ENCODE measurements at places on chromosomes 1 and 21.

GRCh38 chr1:179586107-179586823, 5.4 kb upstream of the TDRD5 start:
- peak; percentile 17 for DNase-seq

- DNase-seq = no peak
These were observed 77.8 kb downstream of the BACH1 start for GRCh38 chr21:29376556-29376955.

GRCh38 chr21:28604946-28605537, 387.6 kb downstream of the LTN1 start:
- DNase-seq = no peak

- no peak for DNase-seq
These were observed 89.8 kb downstream of the MRPL37 start for GRCh38 chr1:54289712-54290233.

DNA sequence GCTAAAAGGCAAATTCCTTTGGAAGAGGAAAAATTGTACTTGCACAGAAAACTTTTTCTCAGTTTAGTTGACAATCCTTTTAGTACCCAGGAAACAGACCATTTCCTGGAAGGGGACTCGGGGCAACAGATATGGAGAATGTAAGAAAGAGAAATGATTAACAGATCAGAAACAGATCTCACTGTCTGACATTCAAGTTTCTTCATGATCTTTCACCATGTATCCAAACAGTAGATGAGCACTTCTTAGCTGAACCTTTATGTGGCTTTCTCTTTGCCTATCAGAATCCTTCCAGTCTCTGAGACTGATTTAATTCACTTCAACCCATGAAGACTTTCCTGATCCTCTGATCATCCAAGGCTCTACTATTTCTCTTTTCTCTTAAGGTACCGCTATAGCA, 2.7 kb downstream of the TTLL7 start:
- no peak for DNase-seq

DNA sequence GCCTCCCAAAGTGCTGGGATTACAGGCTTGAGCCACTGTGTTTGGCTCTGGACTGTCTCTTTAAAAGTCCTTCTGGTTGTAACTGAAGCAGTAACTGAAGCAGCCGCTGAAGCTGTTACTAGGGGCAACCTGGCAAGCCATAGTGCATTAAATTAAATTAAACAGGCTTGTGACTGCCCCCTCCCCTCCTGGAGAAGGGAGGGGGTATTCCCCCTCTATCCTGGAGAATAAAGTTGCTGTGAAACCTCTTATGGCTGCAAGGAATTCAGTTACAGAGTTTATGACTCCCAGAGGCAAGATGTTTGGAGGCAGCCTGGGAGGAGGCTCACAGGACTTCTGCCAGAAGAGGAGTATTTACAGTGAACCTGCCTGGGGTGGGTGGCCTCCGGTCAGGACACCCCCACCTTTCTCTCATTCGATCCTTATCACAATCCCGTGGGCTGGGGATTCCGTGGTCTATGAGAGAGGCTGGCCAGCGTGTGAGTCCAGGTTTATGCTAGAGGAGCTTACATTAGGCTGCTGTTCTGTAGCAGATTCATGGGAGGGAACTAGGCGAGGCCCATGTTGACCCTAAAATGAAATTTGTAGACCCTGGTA, 8.3 kb downstream of the TTC22 start:
- no peak for DNase-seq

- no peak for DNase-seq
These were observed 102.0 kb upstream of the RUNX3 start for GRCh38 chr1:25031966-25032667.

- peak; percentile 49 for DNase-seq
These were observed at the start of gene TSPAN2 for GRCh38 chr1:115089420-115090185. TSPAN2 (minus strand) TSS chr1:115089503; CDS start chr1:115089432, 71 bp downstream.

DNA sequence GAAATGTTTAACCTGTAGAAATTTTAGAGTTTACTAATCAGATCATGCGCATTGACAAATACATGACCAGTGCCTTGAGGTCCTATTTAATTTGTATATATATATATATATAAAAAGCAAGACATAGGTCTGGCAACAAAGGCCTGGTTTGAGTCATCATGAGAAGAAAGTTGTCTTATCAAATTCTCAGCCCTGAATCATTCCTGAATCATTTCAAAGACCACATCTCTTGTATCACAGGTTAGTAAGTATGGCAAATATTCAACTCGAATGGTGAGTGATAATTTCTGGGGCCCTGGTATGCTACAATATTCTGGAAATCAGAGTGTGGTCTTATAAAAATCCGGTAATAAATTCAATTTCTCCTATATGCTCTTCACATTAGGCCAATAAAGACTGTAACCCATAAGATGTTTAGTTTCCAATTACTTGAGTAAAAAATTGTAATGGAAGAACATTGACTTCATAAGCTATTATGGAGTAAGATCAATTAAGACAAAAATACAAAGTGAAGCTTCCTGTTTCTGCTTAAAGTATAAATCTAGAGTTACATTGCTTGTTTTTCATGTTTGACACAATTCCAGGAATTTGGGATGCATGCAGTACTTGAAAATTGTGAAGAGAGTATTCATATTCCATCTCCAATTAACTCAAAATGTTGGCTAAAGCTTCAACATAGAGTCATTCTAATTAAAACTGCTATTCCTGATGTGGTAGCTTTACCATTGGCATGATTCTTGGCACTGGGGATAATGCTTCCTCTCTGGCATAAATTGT, 309.4 kb downstream of the BRINP3 start:
- DNase-seq = no peak

GRCh38 chr1:59013276-59013927, 229.6 kb upstream of the JUN start:
- DNase-seq = no peak

DNA sequence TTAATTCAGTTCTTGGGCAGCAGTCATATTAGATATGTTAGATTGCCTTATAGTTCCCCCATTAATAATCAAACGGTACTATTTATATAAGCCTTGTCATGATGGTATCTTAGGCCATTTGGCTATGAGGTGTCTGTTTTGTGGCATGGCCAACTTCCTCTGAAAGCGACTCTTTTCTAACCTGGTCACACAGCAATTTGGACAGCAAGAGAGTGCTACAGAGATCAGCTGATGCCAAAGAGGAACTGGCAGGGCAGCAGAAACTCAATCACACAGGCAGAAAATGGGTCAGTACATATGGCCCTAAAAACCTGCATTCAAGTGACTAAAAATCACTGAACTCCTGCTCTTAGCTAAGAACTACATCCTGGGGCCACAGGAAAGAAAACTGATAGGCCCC, 13.4 kb upstream of the MUTYH start:
- DNase-seq = no peak

GRCh38 chr1:114310695-114311271, 157.1 kb upstream of the SYT6 start:
- no peak for DNase-seq

DNA sequence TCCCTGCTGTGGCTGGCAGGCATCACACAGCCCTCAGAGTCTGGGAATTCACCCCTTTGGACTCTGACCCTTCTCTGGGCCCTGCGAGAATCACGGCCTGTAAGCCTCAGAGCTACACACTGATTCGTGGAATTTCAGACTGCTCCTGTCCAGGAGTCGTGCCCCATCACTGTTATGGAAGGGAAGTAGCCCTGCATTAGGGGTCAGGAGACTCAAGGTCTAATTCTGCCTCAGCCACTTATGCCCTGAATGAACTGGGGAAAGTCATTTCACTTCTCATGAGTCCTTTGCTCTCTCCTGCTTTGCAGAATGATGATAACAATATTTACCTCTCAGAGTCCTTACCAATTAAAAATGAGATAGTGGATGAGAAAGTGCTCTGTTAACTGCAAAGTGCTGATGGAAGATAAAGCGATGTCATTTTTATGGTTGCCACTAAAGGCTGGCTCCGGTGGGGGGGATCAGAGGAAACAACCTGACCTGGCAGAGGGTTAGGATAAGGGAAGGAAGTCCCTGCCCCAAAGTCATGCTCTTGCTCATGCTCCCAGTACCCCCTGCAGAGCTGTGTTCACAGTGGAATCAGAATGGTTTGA, 148.6 kb upstream of the CD34 start:
- DNase-seq = no peak

DNA sequence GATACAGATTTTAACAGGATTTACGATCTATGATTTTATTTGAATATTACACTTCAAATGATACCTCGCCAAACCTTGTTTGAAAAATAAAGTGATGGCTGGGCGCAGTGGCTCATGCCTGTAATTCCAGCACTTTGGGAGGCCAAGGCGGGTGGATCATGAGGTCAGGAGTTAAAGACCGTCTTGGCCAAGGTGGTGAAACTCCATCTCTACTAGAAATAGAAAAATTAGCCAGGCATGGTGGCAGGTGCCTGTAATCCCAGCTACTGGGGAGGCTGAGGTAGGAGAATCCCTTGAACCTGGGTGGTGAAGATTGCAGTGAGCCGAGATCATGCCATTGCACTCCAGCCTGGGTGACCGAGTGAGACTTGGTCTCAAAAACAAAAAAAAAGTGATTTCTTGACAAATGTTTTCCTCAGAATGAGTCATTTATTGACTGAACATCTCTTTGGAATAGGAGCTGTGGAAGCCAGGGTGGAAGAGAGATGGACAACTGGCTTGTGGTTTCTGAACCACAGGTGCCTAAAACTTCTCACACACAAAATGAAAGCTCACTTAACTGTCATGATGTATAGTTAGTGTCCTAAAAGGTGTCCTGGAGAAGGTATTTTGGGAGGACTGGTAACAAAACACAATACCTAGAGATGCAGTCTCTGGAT, 11.9 kb downstream of the PKNOX1 start:
- DNase-seq = no peak

- DNase-seq = no peak
These were observed 572.1 kb upstream of the BRINP3 start for GRCh38 chr1:191049781-191050180.

GRCh38 chr1:153745417-153745816, 17.6 kb downstream of the INTS3 start:
- DNase-seq = no peak

GRCh38 chr1:226697929-226698544, 41.0 kb downstream of the ITPKB start:
- no peak for DNase-seq

- peak; percentile 42 for DNase-seq
These were observed 64.2 kb downstream of the HLX start for GRCh38 chr1:220943319-220943996.

GRCh38 chr1:247241691-247242090, 14.2 kb upstream of the VN1R5 start:
- DNase-seq = no peak

DNA sequence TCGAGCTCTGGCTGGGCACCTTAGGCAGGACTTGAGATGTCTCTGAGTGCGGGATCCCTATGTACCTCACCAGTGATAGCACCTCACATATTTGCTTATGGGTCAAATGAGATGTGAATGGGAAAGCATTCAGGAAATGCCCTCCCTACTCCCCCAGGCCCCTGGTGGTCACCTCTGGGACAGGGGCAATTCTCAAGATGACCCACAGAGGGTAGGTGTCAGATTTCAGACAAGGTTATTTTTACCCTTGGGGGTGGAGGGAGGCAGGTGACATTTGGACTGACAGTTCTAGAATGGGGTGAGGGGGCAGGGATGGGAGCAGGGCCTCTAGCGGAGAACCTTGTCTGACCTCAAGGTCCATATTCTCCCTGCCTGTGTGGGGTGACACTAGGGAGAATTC, 27.1 kb downstream of the ACOT11 start:
- no peak for DNase-seq

- peak; percentile 40 for DNase-seq
These were observed 58.9 kb upstream of the TRABD2B start for GRCh38 chr1:48055876-48056764.

DNA sequence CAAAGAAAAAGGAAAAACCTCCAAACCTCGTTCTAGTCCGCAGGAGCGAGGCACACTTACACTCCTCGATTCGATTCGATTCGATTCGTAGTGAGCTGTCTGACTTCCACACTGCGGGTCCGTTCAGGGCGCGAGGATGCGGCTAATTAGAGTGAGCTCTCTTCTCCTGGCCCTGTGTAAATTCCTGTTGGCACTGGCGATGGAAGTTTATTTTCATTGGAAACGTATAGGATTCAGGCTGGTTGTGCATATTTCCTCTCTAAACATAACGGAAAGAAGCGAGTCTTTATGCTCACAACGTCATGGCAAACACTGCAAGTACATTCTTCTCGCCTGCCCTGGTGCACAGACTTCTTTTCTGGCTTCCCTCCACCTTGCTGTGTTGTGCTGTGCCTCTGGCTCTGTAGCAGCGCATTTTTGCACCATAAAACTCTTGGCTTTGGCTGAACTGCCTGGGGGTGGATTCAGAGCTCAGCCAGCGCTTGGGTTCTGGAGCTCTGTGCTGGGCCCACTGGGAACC, 2.7 kb downstream of the HUNK start:
- no peak for DNase-seq

GRCh38 chr1:1167398-1167821, 6.3 kb upstream of the TTLL10 start:
- no peak for DNase-seq

- peak; percentile 72 for DNase-seq
These were observed 12.6 kb upstream of the MAPKAPK2 start for GRCh38 chr1:206672011-206672688.

DNA sequence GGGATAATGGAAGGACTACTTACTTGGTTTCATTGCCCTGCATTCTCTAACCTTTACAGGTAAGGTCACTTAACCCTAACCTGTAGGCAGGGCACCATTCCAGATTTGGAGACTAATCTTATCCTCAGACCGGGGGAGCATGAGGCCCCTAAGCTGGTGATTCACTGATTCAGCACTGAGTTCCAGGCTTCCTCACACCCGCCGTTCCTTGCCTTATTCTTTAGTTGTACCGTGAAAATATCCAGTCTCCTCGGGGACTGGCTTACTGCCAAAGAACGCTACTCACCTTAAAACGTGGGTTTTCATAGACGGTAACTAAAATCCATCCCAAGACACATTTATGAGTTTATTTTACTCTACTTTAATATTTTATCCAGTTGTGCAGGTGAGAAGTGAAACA, 44.3 kb upstream of the COL24A1 start:
- no peak for DNase-seq

DNA sequence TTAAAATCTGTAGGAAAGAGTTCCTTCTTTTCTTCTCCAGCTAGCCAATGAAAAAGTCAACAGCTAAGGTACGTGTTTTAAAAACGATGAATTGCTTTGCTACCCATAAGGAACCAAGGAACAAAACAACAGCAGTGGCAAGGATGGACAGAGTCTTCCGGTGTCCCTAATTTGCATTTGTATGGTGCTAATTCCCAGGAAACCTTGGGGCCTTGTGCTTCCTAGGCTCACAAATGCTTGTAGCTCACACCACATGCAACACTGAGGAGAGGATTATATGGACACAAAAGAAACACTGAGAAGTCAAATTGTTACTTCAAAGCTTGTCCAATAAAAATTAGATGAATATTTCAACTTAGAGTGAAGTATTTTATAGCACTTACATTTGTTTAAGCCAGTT, 1.8 kb upstream of the PGBD5 start:
- DNase-seq = peak; percentile 32

GRCh38 chr1:184462155-184462554, 75.3 kb downstream of the C1orf21 start:
- DNase-seq = no peak

- DNase-seq = no peak
These were observed 18.1 kb upstream of the LBR start for GRCh38 chr1:225445639-225446594.

DNA sequence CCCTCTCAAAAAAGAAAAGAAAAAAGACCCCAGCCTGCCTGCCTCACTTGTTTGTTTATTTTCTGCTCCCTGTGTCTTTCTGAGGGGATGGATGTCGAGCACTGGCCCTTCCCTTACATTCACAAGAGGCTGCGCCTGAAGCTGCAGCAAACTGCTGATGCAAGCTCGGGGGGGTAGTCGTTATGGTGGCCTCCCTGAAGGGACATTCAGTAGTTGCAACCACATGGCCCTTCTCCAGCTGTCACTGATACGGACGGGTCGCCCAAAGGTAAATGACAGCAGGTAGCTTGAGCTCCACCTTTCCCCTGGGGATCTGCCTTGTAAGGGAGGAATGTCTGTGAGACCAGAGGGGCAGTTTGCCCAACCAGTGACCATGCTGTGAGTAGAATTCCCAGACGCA, 17.7 kb downstream of the PLEKHM2 start:
- DNase-seq = no peak

All from NCI-H748 treated with DMSO at 0.1 percent for 48 hours (cell line).